ENCODE measurements at places on chromosomes 7 and 10.

- no peak for DNase-seq
These were observed 18.8 kb downstream of the CAMK2B start for GRCh38 chr7:44306606-44307005.

- peak; percentile 87 for DNase-seq
These were observed at the start of gene DNAJC12 for GRCh38 chr10:67837541-67838314. Gene DNAJC12 (minus strand): TSS chr10:67838188. CDS start chr10:67838011, 177 bp downstream.

DNA sequence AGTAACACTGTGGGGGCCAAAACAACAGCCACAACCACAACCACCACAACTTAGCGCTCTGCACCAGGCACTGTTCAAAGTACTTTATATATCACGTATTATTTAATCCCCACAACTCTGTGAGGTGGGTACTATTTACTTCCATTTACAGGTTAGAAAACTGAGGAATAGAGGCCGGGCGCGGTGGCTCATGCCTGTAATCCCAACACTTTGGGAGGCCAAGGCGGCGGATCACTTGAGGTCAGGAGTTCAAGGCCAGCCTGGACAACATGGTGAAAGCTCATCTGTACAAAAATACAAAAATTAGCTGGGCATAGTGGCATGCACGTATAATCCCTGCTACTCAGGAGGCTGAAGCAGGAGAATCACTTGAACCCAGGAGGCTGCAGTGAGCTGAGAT is 3.6 kb downstream of the DNAJC12 start:
- DNase-seq, result no peak

- DNase-seq, result peak; percentile 24
These were observed 183.3 kb downstream of the STK31 start for GRCh38 chr7:23893176-23893941.

DNA sequence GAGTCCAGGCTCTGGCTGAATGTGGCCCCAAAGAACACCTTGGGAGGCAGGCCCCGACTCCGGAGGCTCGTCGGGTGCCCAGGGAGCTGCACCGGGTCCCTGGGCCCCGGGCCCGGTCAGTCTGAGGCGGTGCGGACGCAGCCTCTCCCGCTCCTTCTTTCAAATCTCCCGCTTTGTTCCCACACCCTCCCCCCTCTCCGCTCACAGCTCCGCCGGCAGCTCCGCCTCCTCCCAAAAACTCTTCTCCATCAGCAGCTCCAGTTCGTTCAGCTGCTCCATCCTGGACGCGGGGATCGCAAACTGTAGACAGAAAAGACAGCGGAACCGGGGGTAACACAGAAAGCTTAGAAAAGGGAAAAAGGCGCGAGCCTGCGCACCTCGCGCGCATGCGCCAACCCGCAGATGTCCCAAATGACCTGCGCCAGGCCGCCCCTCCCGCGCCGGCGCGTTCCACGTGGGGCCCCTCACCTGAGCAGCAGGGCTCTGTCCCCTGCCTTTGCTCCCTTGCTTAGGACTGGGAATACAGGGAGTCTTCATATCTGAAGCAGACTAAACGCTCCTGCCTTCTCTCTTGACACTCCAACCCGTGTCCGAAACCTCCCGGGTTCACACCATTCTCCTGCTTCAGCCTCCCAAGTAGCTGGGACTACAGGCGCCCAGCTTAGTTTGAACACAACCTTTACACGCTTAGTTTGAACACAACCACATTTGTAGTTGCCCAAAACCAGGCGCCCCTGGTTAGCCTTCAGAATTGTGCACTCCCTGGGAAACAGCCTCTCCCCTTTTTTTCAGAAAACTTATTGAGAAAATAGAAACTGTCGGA is at the start of gene DNA2:
DNA2 (minus strand) TSS at position 388 of the 823 bp plus-strand sequence; CDS start at position 279, 109 bp downstream.
- peak; percentile 90 for DNase-seq

DNA sequence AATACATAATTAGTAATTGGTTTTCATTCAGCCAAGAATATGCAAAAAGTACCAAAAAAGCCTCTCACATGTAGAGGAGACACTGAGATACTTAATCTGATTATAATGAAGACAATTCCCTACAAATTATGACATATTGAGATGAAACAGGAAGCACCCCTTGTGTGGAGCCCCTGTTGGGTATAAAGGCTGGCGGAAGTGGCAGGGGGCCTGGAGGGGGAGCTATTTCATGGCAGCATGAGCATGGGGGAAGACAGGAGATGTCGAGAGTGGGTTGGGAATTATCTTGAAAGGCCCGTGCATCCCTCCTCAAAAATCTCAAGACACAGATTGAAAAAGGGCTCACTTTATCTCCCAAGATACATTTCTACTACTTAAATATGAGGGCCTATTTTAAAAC is 96.9 kb downstream of the PIP4K2A start:
- peak; percentile 25 for DNase-seq

- DNase-seq, result no peak
These were observed 562 bp upstream of the ADGRA1 start for GRCh38 chr10:133087045-133087678.

GRCh38 chr10:43160921-43161255 is 22.6 kb downstream of the CSGALNACT2 start:
- DNase-seq, result no peak

- no peak for DNase-seq
These were observed 15.1 kb downstream of the CAMK2B start for GRCh38 chr7:44310221-44310848.
